Heart left ventricle (tissue), 16 donors: ENCODE measurements at places on chromosomes 12 and 14. TPM values are rescaled to one million over a fixed set of nuclear protein-coding genes. Genes with fewer than 3 reads are reported as not detected.

DNA sequence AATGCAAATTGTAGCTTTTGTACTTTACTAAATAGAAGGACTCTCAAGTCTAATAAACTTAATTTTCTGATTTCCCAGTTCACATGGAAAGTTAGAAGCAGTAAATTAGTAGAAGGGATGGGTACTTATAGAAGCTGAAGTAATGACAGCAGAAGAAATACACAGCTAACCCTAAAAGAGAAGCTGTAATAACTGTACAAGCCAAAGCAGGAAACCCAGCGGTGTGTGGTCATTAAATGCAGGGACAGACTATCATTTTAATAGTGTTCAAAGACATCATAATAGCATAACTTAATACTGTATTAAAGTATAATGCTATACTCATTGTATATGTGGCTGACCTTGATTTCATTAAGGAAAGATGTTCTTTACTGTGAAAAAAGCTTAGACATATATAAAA lies 74.9 kb downstream of the PCNX1 start:
- DNase-seq: no peak
- no peak overlapping the region for H3K27ac ChIP-seq
- H3K36me3 ChIP-seq: peaks cover 21% of the 10 kb centered on the region

- H3K36me3 ChIP-seq: no peaks in the 10 kb centered on the region
- H3K27me3 ChIP-seq: peaks cover 8% of the 10 kb centered on the region
- no peak overlapping the region for H3K27ac ChIP-seq
- peaks cover 25% of the 10 kb centered on the region for H3K4me1 ChIP-seq
- H3K4me3 ChIP-seq: no peak overlapping the region
These were observed 40.6 kb downstream of the SPRING1 start for GRCh38 chr12:116697305-116697704.

- no peaks in the 10 kb centered on the region for H3K36me3 ChIP-seq
- no peak overlapping the region for H3K4me3 ChIP-seq
- H3K27me3 ChIP-seq: no peaks in the 10 kb centered on the region
- no peak overlapping the region for H3K27ac ChIP-seq
- DNase-seq: no peak
These were observed 211.9 kb downstream of the MED13L start for GRCh38 chr12:116065606-116066005.

GRCh38 chr12:7729746-7730145 lies 17.4 kb downstream of the CLEC4C start:
- no peak overlapping the region for H3K27ac ChIP-seq
- no peaks in the 10 kb centered on the region for H3K4me1 ChIP-seq
- H3K4me3 ChIP-seq: no peak overlapping the region
- H3K36me3 ChIP-seq: no peaks in the 10 kb centered on the region
- DNase-seq: no peak
- H3K27me3 ChIP-seq: no peaks in the 10 kb centered on the region

EIF2S3B gene
- 0.11 TPM for polyA plus RNA-seq

OR11H12 gene
- not detected for polyA plus RNA-seq

- no peaks in the 10 kb centered on the region for H3K4me1 ChIP-seq
- no peak for DNase-seq
- no peaks in the 10 kb centered on the region for H3K36me3 ChIP-seq
- H3K27ac ChIP-seq: no peak overlapping the region
- H3K27me3 ChIP-seq: no peaks in the 10 kb centered on the region
- H3K4me3 ChIP-seq: no peak overlapping the region
These were observed 5.1 kb downstream of the DPPA3 start for GRCh38 chr12:7716381-7716780.

DNA sequence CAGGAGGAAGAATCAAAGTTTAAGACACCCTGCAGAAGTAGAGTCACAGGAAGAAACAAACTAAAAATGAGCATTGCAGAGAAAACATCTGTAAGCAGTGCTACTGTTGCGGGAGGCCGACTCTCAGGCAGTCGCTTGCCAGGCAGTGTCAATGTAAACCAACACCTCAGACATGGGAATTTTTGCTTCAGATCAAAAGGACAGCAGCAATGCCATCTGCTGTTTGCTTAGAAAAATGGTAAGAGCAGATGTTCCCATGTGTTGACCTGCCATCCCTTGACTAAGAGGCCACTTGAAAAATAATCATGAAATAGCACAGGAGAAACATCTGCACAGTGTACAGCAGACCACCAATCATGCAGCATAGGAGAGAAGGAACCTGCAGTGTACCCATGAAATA lies 196.6 kb downstream of the SLC25A21 start:
- H3K27ac ChIP-seq: no peak overlapping the region
- DNase-seq: no peak
- no peaks in the 10 kb centered on the region for H3K4me1 ChIP-seq
- no peak overlapping the region for H3K4me3 ChIP-seq
- no peaks in the 10 kb centered on the region for H3K36me3 ChIP-seq
